ENCODE measurements at places on chromosomes 11 and 22.

DNA sequence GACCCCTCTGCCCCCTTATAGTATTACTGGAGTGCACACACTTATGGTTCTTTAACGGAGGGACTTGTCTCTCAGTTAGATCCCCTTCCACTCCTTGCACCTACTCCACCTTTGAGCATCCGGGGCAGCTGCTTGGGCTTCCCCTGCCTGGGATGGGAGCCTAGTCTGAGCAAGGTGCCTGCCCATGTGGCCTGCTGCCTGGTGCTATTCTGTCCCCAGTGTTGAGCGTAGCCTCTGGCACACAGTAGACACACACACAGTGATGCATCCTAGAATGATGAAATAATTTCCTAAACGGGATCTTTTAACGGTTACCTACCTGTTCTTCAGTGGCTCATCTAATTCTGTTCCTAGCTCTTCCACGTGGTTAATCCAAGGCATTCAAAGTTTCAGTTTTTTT is 22.4 kb downstream of the PPFIA1 start:
- no peak overlapping the region for H3K27ac ChIP-seq
- H3K36me3 ChIP-seq, result peaks cover 11% of the 10 kb centered on the region
- DNase-seq, result no peak
- no peaks in the 10 kb centered on the region for H3K27me3 ChIP-seq
- H3K4me3 ChIP-seq, result no peak overlapping the region

DNA sequence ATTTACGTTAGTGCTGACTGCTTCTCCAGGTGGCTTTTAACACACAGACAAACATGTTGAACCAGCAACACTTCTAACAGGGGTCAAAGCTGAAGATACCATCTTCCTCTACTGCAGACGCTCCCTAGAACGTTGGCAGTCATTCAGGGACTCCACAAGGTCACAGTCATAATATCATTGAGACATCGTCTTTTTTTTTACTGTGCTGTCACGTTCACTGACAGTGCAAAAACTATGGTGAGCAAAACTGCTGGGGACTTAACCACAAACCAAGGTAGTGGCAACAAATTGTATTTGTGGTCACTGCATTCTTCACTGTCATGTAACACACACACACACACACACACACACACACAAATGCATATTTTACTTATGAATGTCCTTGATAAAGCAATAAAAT is 244.9 kb downstream of the CASP12 start:
- H3K27ac ChIP-seq, result no peak overlapping the region
- no peak overlapping the region for H3K4me3 ChIP-seq
- no peaks in the 10 kb centered on the region for H3K4me1 ChIP-seq
- no peaks in the 10 kb centered on the region for H3K27me3 ChIP-seq

- no peaks in the 10 kb centered on the region for H3K27me3 ChIP-seq
- H3K4me3 ChIP-seq, result no peak overlapping the region
- DNase-seq, result peak; percentile 63
- no peaks in the 10 kb centered on the region for H3K4me1 ChIP-seq
- no peaks in the 10 kb centered on the region for H3K36me3 ChIP-seq
Observed at GRCh38 chr11:18769802-18770456, 21.7 kb downstream of the PTPN5 start.

- no peaks in the 10 kb centered on the region for H3K36me3 ChIP-seq
- H3K27ac ChIP-seq, result no peak overlapping the region
- no peaks in the 10 kb centered on the region for H3K4me1 ChIP-seq
- H3K27me3 ChIP-seq, result no peaks in the 10 kb centered on the region
- DNase-seq, result no peak
Observed at GRCh38 chr11:31246451-31247165, 122.9 kb downstream of the DCDC1 start.

- no peak within 1 kb of the TSS for H3K27ac ChIP-seq
- H3K27me3 ChIP-seq, result no peaks in the 10 kb centered on the region
- no peaks in the 10 kb centered on the region for H3K36me3 ChIP-seq
Observed at GRCh38 chr22:50261615-50262459, at the start of gene MAPK12. Gene MAPK12, minus strand, starts transcription at chr22:50261683. Its CDS starts 174 bp downstream, at chr22:50261509.

DNA sequence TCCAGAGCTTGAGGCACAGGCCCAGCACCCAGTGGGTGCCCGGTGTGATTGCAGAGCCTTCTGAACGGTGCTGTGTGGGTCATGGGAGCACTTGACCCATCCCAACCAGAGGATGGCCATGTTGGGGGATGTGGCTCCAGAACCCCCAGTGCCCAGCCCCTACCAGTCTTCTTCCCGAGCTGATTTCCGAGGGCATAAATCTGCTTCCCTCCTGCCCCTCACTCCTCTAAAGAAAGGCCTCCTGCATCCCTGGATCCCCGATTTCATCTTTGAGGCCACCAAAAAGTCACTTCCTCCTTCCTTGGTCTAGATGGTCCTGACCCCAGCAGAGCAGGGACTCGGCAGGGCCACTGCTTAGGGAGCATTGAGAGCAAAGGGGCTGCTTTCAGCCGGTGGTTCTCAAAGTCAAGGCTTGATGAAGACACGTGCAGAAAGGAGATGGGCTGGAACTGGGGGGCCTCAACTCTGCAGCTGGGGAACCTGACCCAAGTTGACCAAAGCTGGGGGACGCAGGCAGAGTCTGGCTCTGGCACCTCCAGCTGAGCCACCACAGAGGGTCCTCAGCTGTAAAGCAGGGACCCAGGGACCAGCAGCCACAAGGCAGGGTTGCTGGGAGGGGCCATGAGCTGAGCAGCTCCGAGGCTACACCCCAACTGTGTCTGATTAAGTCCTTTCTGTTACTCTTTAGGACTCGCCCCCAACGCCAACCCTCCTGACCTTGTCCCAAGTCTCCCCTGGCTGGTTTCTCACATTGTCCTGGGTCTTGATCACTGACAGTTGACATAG is 56.6 kb downstream of the LINC01488 start:
- no peak overlapping the region for H3K27ac ChIP-seq
- H3K4me3 ChIP-seq, result no peak overlapping the region
- H3K27me3 ChIP-seq, result no peaks in the 10 kb centered on the region
- DNase-seq, result no peak
- no peaks in the 10 kb centered on the region for H3K4me1 ChIP-seq

DNA sequence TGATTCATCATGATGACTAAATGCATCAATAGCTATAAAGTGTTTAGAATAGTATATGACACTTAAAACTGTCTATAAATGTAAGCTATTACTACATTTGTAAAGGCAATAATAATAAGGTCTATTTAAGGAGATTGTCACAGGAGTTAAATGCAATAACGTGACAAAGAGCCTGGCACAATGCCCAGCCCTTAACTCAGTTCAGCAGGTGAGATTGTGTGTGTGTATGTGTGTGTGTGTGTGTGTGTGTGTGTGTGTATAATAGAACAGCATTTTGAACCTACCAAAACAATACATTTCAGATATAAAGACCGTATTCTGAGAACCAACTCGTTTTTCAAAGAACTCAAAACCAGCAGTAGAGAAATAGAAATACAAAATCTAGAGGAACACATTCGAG is 177.5 kb downstream of the MYO18B start:
- H3K4me3 ChIP-seq, result no peak overlapping the region
- H3K4me1 ChIP-seq, result no peaks in the 10 kb centered on the region

GRCh38 chr11:111736181-111736590 is 30.0 kb downstream of the PPP2R1B start:
- H3K27ac ChIP-seq, result peak overlapping the region; percentile 9
- no peak for DNase-seq
- no peaks in the 10 kb centered on the region for H3K36me3 ChIP-seq
- no peaks in the 10 kb centered on the region for H3K27me3 ChIP-seq
- H3K4me3 ChIP-seq, result no peak overlapping the region
- no peaks in the 10 kb centered on the region for H3K4me1 ChIP-seq

DNA sequence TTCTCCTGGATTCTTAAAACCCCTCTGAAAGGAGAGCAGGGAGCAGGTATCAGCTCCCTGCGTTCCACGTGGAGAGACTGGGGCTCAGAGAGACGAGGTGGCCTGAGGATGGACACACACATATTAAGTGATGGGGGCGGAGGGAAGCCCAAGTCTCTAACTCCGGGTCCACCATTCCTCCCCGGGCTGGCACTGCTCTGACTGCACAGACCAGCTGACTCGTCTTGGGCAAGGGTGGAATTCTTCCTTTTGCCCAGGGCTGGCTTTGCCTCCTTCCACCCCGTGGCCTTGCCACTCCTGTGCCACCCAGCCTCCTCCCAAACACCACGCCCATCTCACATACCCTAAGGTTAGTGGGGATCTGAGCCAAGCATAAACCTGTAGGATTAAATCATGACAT is 65.0 kb downstream of the BUD13 start:
- H3K4me3 ChIP-seq, result no peak overlapping the region
- no peaks in the 10 kb centered on the region for H3K36me3 ChIP-seq
- peaks cover 1% of the 10 kb centered on the region for H3K4me1 ChIP-seq
- no peaks in the 10 kb centered on the region for H3K27me3 ChIP-seq
- H3K27ac ChIP-seq, result no peak overlapping the region
- no peak for DNase-seq

DNA sequence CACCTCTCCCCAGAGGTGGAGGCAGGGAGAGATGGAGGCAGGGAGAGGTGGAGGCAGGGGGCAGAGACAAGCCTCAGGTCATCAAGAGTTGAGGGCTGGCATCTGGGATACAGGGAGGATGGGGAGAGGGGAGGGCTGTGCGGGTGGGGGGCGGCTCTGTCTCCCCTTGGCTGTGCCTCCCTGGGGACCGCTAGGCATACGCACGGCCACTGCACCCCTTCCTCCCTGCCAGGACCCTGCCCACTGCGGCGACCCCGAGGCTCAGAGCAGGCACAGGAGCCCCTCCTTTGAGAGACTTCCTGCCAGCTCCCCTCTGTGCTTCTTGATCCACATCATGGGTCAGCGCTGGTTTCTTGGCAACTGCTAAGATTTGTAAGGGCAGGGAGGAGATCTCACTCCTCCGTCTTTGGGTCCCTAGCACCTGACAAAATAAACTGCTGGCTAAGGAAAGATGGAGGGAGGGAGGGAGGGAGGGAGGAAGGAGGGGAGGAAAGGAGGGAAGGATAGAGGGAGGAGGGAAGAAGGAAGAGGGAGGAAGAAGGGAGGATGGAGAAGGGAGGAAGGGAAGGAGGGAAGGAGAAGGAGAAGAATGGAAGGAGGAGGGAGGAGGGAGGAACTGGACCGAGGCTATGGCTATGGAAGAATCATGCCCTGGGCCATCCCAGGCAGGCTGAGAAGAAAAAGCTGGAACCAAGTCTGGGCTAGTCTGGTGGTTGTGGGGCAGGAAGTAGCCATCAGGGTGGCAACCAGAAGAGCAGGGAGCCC is 18.5 kb downstream of the PRR33 start:
- H3K27ac ChIP-seq, result no peak overlapping the region
- DNase-seq, result peak; percentile 8
- no peaks in the 10 kb centered on the region for H3K36me3 ChIP-seq
- no peaks in the 10 kb centered on the region for H3K4me1 ChIP-seq

GRCh38 chr22:17829695-17830042 is 55.4 kb upstream of the BID start:
- no peaks in the 10 kb centered on the region for H3K27me3 ChIP-seq
- H3K27ac ChIP-seq, result no peak overlapping the region
- H3K4me3 ChIP-seq, result no peak overlapping the region
- no peaks in the 10 kb centered on the region for H3K4me1 ChIP-seq
- no peaks in the 10 kb centered on the region for H3K36me3 ChIP-seq

GRCh38 chr22:43001271-43002201 is 13.4 kb downstream of the PACSIN2 start:
- no peak overlapping the region for H3K27ac ChIP-seq
- no peaks in the 10 kb centered on the region for H3K36me3 ChIP-seq
- H3K4me1 ChIP-seq, result peaks cover 13% of the 10 kb centered on the region

- H3K36me3 ChIP-seq, result no peaks in the 10 kb centered on the region
- DNase-seq, result no peak
- H3K4me3 ChIP-seq, result no peak overlapping the region
- H3K4me1 ChIP-seq, result peaks cover 9% of the 10 kb centered on the region
- no peak overlapping the region for H3K27ac ChIP-seq
- no peaks in the 10 kb centered on the region for H3K27me3 ChIP-seq
Observed at GRCh38 chr11:76837696-76838677, 22.7 kb upstream of the ACER3 start.

- no peaks in the 10 kb centered on the region for H3K36me3 ChIP-seq
- no peaks in the 10 kb centered on the region for H3K4me1 ChIP-seq
- H3K4me3 ChIP-seq, result no peak overlapping the region
- no peak for DNase-seq
- H3K27me3 ChIP-seq, result no peaks in the 10 kb centered on the region
Observed at GRCh38 chr22:32712644-32713355, 88.7 kb upstream of the TIMP3 start.

DNA sequence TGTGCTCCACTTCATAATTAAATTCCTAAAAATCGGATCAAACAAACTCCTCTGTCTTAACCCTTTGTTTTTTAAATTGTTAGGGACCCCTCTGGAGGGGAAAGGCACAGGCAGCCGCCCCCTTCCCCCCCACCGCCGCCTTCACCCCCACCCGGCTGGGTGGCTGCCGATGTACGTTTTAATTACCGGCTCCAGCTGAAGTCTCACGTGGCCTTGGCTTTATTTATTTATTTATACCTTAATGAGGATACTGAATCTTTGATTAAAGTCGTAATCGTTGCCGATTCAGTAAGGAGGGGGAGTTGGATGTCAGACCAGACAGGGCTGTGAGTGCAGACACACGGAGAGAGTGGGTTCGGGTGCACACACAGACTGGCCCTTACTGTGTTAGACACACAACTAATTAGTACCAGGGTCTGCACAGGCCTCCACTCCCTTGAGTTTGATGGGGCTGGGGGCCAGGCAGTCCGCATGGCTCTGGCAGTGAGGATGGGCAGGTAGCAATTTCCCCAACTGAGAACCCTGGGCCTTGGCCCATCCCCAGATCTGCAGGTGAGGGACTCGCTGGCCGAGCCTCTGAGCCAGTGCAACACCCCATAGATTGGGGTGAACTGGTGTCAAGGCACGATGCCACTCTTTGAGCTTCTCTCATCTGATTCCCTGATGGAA is 51.3 kb upstream of the NNMT start:
- H3K4me3 ChIP-seq, result no peak overlapping the region
- no peak for DNase-seq
- H3K36me3 ChIP-seq, result no peaks in the 10 kb centered on the region
- H3K4me1 ChIP-seq, result no peaks in the 10 kb centered on the region
- H3K27me3 ChIP-seq, result no peaks in the 10 kb centered on the region

- no peaks in the 10 kb centered on the region for H3K36me3 ChIP-seq
- H3K4me1 ChIP-seq, result no peaks in the 10 kb centered on the region
- no peak overlapping the region for H3K27ac ChIP-seq
- H3K4me3 ChIP-seq, result peak overlapping the region; percentile 30
Observed at GRCh38 chr11:120168960-120169681, 31.2 kb upstream of the TRIM29 start.

All from mesendoderm (in vitro differentiated cells).